ENCODE measurements at places on chromosomes 11 and 22.

- DNase-seq: no peak
These were observed 12.6 kb downstream of the OR5A2 start for GRCh38 chr11:59413646-59414045.

DNA sequence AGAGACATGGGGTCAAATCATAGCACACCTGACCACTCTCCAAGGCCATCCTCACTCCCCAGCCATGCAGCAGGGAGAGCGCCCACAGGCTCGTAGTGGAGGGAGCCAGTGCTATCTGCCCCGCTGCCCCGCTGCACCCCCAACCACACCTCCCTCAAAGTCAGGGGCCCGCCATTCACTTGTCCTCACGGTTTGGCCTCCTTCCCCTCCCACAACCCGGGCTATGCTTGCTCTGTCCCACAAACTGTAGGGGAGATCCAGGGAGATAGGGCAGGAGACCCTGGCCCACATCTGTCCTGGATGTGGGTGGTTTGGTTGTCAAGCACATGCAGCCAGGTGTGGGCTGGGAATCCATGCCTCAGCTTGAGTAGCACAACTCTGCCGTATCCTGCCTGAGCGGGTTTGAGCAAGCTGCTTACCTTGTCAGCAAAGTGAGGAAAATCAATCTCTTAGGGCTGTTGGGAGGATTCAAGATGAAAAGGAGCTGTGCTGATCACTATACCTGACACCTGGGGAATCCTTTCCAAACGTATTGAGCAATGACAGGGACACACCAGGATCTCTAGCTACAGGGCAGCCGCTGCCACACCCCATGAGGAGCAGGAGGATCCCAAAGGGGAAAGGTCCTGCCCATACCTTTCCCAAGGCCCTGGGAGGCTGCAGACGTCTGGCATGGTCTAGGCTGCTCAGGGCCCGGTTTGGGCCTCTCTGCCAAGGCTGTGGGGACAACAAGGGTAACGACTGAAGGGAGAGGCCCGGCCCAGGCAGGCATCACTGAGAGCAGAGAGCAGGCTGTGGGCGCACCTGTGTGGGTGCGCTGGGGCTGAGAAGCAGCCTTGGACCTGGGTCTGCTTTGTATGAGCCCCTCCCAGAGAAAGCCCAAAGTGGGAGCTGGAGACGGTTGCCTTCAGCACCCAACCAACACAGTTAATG lies 23.3 kb downstream of the KCNJ5 start:
- DNase-seq: no peak

- DNase-seq: no peak
These were observed 27.7 kb downstream of the MUC2 start for GRCh38 chr11:1102221-1102971.

GRCh38 chr11:104161751-104162450 lies 2.0 kb downstream of the PDGFD start:
- no peak for DNase-seq

DNA sequence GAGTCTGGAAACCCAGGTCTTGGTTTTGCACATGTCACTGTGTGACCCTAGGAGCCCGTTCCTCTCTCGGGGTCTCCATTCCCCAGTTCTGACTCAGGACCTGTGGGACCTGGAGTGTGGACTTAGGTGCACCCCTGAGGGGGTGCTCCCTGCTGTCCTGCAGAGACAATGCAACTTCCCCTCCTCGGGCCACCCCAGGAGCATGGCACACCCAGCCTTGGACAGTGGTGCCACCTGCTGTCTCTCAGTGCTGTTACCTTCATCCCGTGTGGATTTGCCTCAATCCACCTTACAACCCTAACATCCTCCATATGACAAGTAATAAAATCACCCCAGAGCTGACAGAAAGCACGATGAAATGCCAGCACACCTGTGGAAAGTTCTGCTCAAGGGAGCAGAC lies 27.5 kb upstream of the CRYBB3 start:
- DNase-seq: no peak

GRCh38 chr11:80096736-80097135 lies 655.9 kb upstream of the TENM4 start:
- no peak for DNase-seq
